Aorta (tissue), 5 donors: ENCODE measurements at places on chromosomes 2 and 18. TPM values are rescaled to one million over a fixed set of nuclear protein-coding genes. Genes with fewer than 3 reads are reported as not detected.

DNA sequence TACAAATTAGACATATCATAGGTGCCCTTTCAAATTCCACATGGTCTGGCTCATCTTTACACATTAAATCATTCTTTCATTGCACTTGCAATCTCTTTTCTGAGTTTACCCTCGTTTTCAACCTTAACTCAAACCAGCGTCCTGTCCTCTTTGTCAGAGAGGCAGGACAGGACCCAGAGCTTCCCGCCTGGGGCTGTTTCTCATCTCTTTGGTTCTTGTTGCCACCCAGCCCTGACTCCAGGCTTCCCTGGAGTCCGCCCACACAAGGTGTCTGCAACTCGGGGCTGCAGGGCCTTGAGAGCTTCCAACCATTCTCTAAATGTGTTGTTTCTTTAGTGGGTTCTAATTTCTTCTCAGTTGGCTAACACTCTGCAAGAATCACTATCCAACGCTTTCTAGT is 24.4 kb downstream of the RBMS1 start:
- no peak overlapping the region for H3K4me3 ChIP-seq
- no peaks in the 10 kb centered on the region for H3K36me3 ChIP-seq
- no peak overlapping the region for H3K27ac ChIP-seq
- H3K4me1 ChIP-seq = no peaks in the 10 kb centered on the region
- no peaks in the 10 kb centered on the region for H3K27me3 ChIP-seq

DNA sequence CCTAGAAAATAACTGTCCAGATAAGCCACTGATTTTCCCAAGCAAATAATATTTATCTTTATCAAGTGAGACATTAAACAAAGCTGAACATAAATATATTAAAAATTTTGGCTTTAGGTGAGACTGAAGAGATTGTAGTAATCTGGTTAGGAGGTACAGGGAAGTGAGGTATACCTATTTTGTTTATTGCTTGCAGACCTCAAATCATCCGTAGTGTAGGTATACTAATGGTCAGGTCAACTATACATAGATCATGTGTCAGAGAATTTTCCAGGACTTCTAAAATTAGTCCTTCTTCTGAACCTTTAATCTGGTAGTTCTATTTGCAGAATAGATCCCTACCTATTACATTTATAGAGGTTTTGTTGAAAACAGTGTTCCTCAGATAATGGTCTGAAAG is 41.5 kb downstream of the SP140 start:
- no peaks in the 10 kb centered on the region for H3K36me3 ChIP-seq
- no peaks in the 10 kb centered on the region for H3K27me3 ChIP-seq

Gene CCL20
- 0.45 TPM for total RNA-seq

DNA sequence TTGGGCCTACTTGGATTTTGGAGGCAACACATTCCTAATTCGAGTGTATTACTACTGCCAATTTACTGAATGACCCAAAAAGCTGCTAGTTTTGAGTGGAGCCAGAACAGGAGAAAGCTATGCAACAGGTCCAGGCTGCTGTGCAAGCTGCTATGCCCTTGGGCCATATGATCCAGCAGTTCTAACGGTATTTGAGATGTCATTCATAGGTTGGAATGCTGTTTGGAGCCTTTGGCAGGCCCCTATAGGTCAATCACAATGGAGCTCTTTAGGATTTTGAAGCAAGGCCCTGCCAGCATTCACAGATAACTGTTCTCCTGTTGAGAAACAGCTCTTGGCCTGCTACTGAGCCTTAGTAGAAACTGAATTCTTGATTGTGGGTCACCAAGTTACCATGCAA is 368.7 kb downstream of the CDH19 start:
- DNase-seq = no peak
- H3K4me1 ChIP-seq = no peaks in the 10 kb centered on the region
- H3K4me3 ChIP-seq = no peak overlapping the region
- H3K27ac ChIP-seq = no peak overlapping the region
- H3K36me3 ChIP-seq = no peaks in the 10 kb centered on the region

GRCh38 chr2:236895497-236895896 is 190.2 kb upstream of the COPS8 start:
- H3K4me1 ChIP-seq = no peaks in the 10 kb centered on the region
- DNase-seq = no peak
- H3K36me3 ChIP-seq = no peaks in the 10 kb centered on the region
- no peak overlapping the region for H3K27ac ChIP-seq
- no peak overlapping the region for H3K4me3 ChIP-seq

Gene ITGA6
- total RNA-seq = 67.6 TPM

DNA sequence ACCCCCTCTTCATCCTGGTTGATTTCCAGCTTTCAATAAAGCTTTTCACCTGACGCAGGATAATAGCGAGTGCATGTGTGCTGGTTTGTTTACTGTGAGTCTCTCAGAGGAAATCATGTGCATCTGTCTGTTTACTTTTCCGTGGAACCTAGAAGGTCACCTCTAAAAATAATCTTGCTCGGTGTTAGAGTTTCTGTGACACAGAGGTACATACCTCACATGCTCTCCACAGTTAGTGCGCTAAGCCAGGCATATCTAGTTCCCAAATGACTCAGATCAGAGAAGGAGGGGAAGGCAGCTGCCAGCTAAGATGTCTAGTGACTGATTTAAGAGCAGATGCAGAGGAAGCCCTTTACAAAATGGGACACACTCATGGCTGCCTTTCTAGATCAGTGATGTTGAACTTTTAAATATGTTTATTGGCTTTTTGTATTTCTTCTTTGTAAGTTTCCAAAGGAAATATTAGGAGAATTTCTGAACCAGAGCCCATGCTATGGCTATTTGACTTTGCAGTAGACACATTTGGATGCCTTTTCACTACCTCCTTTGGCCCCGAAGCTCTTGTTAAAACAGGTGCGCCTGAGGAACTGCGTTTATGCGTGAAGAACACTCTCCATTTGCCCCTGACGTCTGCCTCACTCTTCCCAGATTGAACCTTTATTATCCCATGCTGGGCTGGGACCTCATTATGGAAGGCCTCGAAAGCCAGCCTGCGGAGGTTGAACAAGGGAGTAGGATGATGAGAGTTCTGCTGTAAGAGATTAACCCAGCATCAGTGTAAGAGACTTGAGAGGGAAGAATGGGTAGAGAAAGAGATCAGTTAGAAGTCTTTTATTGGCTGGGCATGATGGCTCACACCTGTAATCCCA is 145.6 kb downstream of the FAM161A start:
- H3K27me3 ChIP-seq = no peaks in the 10 kb centered on the region
- DNase-seq = no peak
- no peaks in the 10 kb centered on the region for H3K36me3 ChIP-seq
- no peak overlapping the region for H3K27ac ChIP-seq
- H3K4me1 ChIP-seq = no peaks in the 10 kb centered on the region

DNA sequence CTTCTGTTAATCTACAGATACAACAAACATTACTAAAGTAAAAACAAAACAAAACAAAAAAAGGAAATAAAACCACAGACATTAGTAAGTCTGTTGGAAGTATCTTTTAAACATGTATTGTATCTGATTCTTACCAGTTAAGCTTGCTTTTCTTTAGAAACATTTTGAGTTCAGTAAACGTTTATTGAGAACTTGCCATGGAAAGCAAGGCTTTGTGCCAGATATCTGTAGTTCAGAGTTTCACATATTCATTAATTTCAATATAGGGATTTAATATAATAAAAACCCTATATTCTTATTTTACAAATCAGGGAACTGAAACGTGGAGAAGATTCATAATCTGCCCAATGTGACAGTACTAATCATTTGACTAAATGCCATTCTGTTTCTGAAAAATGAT is 1101.0 kb upstream of the GYPC start:
- H3K27me3 ChIP-seq = no peaks in the 10 kb centered on the region
- H3K36me3 ChIP-seq = no peaks in the 10 kb centered on the region
- no peak for DNase-seq
- H3K4me1 ChIP-seq = no peaks in the 10 kb centered on the region
- H3K27ac ChIP-seq = no peak overlapping the region

GRCh38 chr2:199119796-199120195 is 337.9 kb downstream of the SATB2 start:
- no peak overlapping the region for H3K27ac ChIP-seq
- H3K36me3 ChIP-seq = no peaks in the 10 kb centered on the region
- DNase-seq = no peak
- no peak overlapping the region for H3K4me3 ChIP-seq

Gene ALKAL2
- 14.3 TPM for total RNA-seq

- no peak for DNase-seq
- no peaks in the 10 kb centered on the region for H3K36me3 ChIP-seq
- no peak overlapping the region for H3K4me3 ChIP-seq
- no peak overlapping the region for H3K27ac ChIP-seq
- H3K4me1 ChIP-seq = no peaks in the 10 kb centered on the region
Measured at GRCh38 chr2:76391678-76392077, 681.0 kb upstream of the GCFC2 start.

DNA sequence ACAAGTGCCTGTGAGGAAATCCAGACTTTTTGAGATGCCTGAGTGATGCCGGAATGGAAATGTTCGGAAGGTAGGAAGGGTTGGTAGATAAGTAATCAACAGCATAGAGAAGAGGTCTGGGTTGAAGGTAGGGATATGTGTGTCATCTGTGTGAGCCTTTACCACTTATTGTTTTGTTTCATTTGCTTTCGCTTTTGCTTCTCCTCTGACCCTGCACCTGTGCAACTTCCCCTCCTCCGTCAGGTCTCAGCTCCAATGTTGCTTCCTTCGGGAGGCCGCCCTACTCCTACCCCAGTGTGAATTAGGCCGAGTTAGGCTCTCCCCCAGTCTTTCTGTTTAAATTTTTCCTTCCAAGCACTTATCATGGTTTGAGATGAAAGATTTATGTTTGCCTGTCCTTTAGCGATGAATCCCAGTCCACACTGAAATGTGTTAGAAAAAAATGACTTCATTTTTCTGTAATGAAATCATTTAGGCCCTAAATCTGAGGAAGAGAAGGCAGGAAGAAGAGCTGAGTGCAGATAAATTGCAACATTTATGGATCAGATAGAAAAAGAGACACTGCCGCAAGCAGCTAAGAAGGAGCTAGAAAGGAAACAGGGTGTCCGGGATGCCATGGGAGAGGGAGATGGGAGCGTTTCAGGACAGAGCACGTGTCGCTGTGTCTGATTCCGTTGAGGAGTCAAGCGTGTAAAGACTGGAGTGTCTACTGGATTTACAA is 139.6 kb upstream of the PELI1 start:
- no peak overlapping the region for H3K4me3 ChIP-seq
- H3K27ac ChIP-seq = no peak overlapping the region
- H3K4me1 ChIP-seq = no peaks in the 10 kb centered on the region
- no peaks in the 10 kb centered on the region for H3K36me3 ChIP-seq
- no peaks in the 10 kb centered on the region for H3K27me3 ChIP-seq

DNA sequence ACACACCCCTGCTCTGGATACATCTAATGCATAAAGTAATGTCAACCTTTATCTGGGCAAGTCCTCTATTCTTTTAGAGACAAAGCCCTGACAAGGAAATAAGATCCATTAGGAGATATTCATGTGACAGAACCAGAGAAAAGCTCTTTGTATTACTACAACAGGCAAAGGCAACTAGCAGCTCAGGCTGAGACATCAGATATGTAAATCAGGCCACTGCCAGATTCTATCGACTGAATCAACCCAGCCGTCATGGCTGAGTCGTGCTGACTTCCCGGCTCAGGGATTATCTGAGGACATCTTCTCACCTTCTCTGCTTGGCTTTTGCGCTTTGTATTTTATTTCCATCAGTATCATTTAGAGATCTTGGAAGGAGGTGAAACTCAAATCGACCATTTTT is 294.5 kb downstream of the PLCL1 start:
- DNase-seq = no peak
- H3K27me3 ChIP-seq = no peaks in the 10 kb centered on the region
- peaks cover 29% of the 10 kb centered on the region for H3K4me1 ChIP-seq
- H3K36me3 ChIP-seq = no peaks in the 10 kb centered on the region

GRCh38 chr2:100800915-100801314 is 19.0 kb upstream of the NPAS2 start:
- H3K4me1 ChIP-seq = no peaks in the 10 kb centered on the region
- H3K4me3 ChIP-seq = no peak overlapping the region
- H3K27ac ChIP-seq = no peak overlapping the region
- H3K36me3 ChIP-seq = no peaks in the 10 kb centered on the region
- H3K27me3 ChIP-seq = no peaks in the 10 kb centered on the region
- DNase-seq = no peak

- H3K4me3 ChIP-seq = no peak overlapping the region
- no peaks in the 10 kb centered on the region for H3K27me3 ChIP-seq
- H3K4me1 ChIP-seq = no peaks in the 10 kb centered on the region
- H3K27ac ChIP-seq = no peak overlapping the region
- peaks cover 6% of the 10 kb centered on the region for H3K36me3 ChIP-seq
Measured at GRCh38 chr2:159427048-159427447, 140.5 kb upstream of the WDSUB1 start.

GRCh38 chr2:233047667-233048066 is 12.5 kb upstream of the INPP5D start:
- no peaks in the 10 kb centered on the region for H3K27me3 ChIP-seq
- no peak for DNase-seq
- no peaks in the 10 kb centered on the region for H3K36me3 ChIP-seq

DNA sequence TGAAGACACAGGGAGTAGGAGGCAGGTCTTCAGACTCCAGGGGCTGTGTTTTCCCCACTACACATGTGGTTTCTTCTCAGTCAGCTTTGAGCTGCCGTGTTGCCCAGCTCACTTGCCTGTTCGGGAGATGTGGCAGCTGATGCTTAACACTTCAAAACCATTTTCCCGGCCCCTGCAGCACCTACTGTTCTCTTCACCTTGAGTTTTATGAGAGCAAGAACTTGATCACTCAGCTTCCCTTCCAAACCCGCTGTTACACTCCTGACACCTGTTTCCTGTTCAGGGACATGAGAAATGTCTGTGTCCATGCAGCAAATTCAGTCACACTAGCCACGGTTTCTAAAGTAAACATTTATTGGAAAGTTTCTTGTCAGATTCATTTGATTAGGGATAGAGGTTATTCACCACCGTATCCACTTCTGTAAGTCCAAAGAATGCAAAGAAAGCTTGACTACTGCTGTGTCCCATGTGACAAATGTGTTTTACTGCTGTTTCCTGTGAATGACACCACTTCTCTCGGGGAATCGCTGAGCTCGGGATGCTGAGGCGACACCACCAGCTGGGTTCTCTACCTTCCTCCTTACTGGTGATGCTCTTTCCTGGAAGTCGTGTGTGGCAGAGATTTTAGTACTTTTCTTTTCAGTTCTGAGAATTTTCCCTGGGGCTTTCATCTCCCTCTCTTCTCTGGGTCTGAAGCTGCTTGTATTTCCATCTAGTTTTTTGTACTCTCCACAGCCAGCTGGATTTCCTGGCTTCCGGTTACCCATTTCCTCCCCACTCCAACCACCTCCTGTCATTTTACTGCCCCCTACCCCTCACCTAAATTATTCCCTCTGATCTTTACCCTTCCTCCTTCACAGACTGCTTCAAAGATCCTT is 91.7 kb downstream of the KLF7 start:
- H3K27ac ChIP-seq = no peak overlapping the region
- peaks cover 8% of the 10 kb centered on the region for H3K4me1 ChIP-seq
- no peak overlapping the region for H3K4me3 ChIP-seq
- peaks cover 2% of the 10 kb centered on the region for H3K36me3 ChIP-seq

Gene FBXO48
- total RNA-seq = 1.5 TPM

Gene CHRND
- total RNA-seq = not detected

- H3K4me3 ChIP-seq = no peak overlapping the region
- H3K27me3 ChIP-seq = no peaks in the 10 kb centered on the region
- DNase-seq = no peak
- H3K27ac ChIP-seq = no peak overlapping the region
- H3K4me1 ChIP-seq = no peaks in the 10 kb centered on the region
- H3K36me3 ChIP-seq = no peaks in the 10 kb centered on the region
Measured at GRCh38 chr2:28219758-28220368, 172.8 kb upstream of the FOSL2 start.

Gene ERICH2
- 1.3 TPM for total RNA-seq

- no peak overlapping the region for H3K27ac ChIP-seq
- H3K4me1 ChIP-seq = no peaks in the 10 kb centered on the region
- H3K27me3 ChIP-seq = no peaks in the 10 kb centered on the region
- H3K4me3 ChIP-seq = no peak overlapping the region
Measured at GRCh38 chr18:67783196-67783946, 266.9 kb upstream of the DSEL start.

Gene HAAO
- 22.0 TPM for total RNA-seq

Gene VIT
- total RNA-seq = 10.0 TPM

Gene MRPS9
- 14.0 TPM for total RNA-seq
